ENCODE measurements at places on chromosomes 6 and 20.

DNA sequence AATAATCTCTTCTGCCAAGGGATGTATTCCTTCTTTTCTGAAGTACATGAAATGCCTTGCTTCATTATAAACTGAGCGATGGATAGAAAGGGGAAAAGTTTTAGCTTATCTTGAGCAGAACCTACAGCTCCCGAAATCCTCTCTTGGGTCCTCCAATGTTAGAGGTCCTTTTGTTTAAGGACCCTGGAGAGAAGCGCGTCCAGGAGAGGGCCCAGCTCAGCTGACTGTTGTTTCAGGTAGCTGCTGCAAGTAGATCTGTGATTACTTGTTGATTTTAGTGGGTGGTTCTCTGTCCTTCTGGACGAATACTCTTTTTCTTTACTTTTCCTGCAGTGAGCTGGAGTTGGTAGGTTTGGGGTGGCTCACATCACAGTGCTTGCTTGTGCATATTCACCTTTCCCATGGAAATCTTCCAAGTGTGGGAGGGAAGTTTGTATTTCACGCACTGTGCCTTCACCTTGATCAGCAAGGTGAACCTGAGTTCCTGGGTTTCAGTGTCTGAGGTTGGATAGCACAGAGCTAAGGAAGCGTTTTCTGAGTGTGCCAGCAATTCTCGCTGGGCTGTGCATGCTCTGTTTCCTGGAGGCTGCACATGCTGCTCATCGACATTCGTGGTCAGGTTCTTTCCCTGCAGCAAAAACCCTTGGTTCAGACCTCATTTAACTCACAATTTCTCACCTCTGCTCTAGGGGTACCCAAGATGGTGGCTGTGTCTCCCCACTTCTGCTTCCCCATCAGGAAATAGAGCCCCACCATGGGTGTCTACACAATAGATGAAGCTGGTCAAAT, 176.3 kb downstream of the JARID2 start:
- H3K27me3 ChIP-seq = no peaks in the 10 kb centered on the region
- no peaks in the 10 kb centered on the region for H3K4me1 ChIP-seq
- H3K36me3 ChIP-seq = no peaks in the 10 kb centered on the region
- H3K27ac ChIP-seq = no peak overlapping the region
- DNase-seq = no peak

DNA sequence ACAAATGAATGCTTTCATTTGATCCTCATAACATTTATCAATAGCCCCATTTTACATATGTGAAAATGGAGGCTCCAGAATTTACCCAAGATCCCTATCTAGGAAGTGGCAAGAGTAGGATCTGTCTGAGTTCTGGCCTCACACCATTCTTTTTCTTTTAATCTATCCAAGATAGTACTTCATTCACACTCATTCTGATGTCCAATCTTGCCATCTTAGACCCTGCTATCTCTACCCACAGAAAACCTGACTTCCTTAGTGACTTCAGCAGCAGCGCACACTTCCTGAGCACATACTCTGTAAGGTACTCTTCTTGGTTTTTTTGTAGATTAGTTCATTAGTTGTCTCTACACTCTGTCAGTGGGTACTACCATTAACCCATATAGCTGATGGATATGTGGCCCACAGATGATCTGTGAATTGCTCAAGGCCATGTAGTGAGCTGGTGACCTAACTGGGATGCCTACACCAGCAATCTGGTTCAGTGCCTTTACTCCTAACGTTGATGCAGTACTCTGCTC, 36.3 kb downstream of the COX4I2 start:
- H3K36me3 ChIP-seq = peaks cover 3% of the 10 kb centered on the region
- no peak for DNase-seq
- peaks cover 48% of the 10 kb centered on the region for H3K4me1 ChIP-seq
- H3K27me3 ChIP-seq = no peaks in the 10 kb centered on the region
- no peak overlapping the region for H3K27ac ChIP-seq
- H3K4me3 ChIP-seq = no peak overlapping the region

- H3K27ac ChIP-seq = peak overlapping the region; percentile 72
- H3K4me1 ChIP-seq = 0 out of 2 replicates have a peak, but pooled peaks cover 4% of the 10 kb centered on the region
- H3K36me3 ChIP-seq = no peaks in the 10 kb centered on the region
- H3K4me3 ChIP-seq = peak overlapping the region; percentile 53
- DNase-seq = peak; percentile 65
Measured at GRCh38 chr6:1821513-1822183, 211.9 kb downstream of the FOXC1 start.

GRCh38 chr6:126764104-126764503, 354.4 kb upstream of the RSPO3 start:
- H3K36me3 ChIP-seq = no peaks in the 10 kb centered on the region
- H3K27ac ChIP-seq = no peak overlapping the region
- H3K27me3 ChIP-seq = no peaks in the 10 kb centered on the region
- no peak for DNase-seq
- H3K4me1 ChIP-seq = no peaks in the 10 kb centered on the region

- no peaks in the 10 kb centered on the region for H3K36me3 ChIP-seq
- H3K27ac ChIP-seq = no peak overlapping the region
- H3K4me1 ChIP-seq = no peaks in the 10 kb centered on the region
- no peaks in the 10 kb centered on the region for H3K27me3 ChIP-seq
Measured at GRCh38 chr6:23055523-23055922, 486.2 kb downstream of the HDGFL1 start.

Measured in SJCRH30 (cell line).